Skin of body (tissue), 3 donors: ENCODE measurements at places on chromosomes 5 and 9. TPM values are rescaled to one million over a fixed set of nuclear protein-coding genes. Genes with fewer than 3 reads are reported as not detected.

DNA sequence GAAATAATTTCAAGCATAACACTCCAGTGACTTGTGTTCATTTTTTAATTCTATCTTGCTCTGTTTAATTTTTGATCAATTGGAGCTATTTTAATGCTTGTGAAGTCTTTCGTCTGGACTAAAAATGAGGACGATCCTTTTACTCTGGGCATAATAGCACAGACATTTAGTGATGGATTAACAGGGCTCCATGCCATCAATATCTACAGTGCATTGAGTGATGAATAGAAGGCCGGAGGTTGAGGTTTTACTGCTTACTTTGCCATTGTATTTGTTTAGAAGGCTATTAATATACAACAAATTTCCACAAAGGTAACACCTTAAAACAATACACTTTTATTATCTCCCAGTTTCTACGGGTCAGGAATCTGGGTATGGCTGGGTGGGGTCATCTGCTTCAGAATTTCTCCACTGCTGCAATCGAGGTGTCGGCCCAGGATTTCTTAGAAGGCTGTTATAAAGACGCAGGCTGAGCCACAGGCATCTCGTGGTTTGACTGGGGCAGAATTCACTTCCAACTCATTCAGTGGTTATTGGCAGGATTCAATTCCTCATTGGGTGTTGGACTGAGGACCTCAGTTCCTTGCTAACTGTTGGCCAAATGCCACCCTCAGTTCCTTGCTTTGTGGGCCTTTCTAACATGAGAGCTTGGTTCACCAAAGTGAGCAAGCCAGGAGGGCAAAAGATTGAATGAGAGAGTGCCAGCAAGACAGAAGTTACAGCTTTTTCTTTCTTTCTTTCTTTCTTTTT is 265.4 kb upstream of the VLDLR start:
- no peak for DNase-seq

DNA sequence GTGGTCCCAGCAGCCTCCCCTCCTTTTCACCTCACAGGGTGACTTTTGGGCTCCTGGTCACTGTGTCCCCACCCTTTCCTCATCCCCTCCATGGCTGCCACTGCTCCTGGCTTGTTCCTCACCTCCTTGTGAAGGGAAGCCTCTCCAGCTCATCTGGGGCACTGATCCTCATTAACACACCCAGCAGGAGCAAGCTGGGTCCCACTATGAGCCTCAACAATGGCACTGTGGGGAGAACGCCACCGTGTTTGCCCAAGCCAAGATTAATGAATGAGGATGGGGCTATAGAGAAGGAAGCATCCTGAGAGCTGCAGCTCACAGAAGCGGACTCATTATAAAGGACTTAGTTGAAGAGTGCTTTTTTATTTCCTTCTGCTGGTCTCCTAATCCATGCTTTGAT is 118.4 kb downstream of the MARCHF11 start:
- no peak for DNase-seq

KCNV2 gene
- not detected for total RNA-seq

DNM1 gene
- 58.4 TPM for total RNA-seq

GRCh38 chr5:63055421-63055820 is 476.8 kb downstream of the LRRC70 start:
- no peak for DNase-seq
